ENCODE measurements at places on chromosomes 3 and 15. TPM values are rescaled to one million over a fixed set of nuclear protein-coding genes. Genes with fewer than 3 reads are reported as not detected.

The ERICH6 gene
- total RNA-seq, result not detected

The P3H2 gene
- 11.1 TPM for total RNA-seq

The ITIH4 gene
- total RNA-seq, result 1.6 TPM

The RFTN1 gene
- total RNA-seq, result 57.5 TPM

The ACOX2 gene
- total RNA-seq, result 25.8 TPM

The GOLGA8N gene
- 4.4 TPM for total RNA-seq

The CHRNA5 gene
- 0.14 TPM for total RNA-seq

The PLIN1 gene
- total RNA-seq, result 0.14 TPM

The LRRC31 gene
- total RNA-seq, result not detected

The CAND2 gene
- total RNA-seq, result 3.1 TPM

The JMJD7 gene
- 1.9 TPM for total RNA-seq

The TMEM266 gene
- total RNA-seq, result 0.09 TPM

The KLHL40 gene
- not detected for total RNA-seq

The SYNM gene
- 6.2 TPM for total RNA-seq

The ADCY5 gene
- 0.46 TPM for total RNA-seq

The STARD5 gene
- 11.8 TPM for total RNA-seq

The NAALADL2 gene
- 13.7 TPM for total RNA-seq

The PLSCR5 gene
- not detected for total RNA-seq

The CGNL1 gene
- total RNA-seq, result 0.28 TPM

The SAMD7 gene
- total RNA-seq, result not detected

The ZBTB20 gene
- total RNA-seq, result 12.6 TPM

The CLDN16 gene
- total RNA-seq, result under 0.01 TPM

The COL6A6 gene
- 1.2 TPM for total RNA-seq

The MASP1 gene
- 319 TPM for total RNA-seq

The ITIH1 gene
- total RNA-seq, result 0.18 TPM

The SUCNR1 gene
- 0.37 TPM for total RNA-seq

The MUC4 gene
- total RNA-seq, result under 0.01 TPM

The GOLGA8M gene
- total RNA-seq, result 0.92 TPM

The CD200 gene
- 4.0 TPM for total RNA-seq

The THSD4 gene
- 33.8 TPM for total RNA-seq

The RBMS3 gene
- 157 TPM for total RNA-seq

The MKRN2 gene
- total RNA-seq, result 31.5 TPM

The PRR20G gene
- total RNA-seq, result not detected

The DPPA2 gene
- not detected for total RNA-seq

The SH2D7 gene
- not detected for total RNA-seq

The CIB2 gene
- 2.4 TPM for total RNA-seq

The RNU5B-1 gene
- total RNA-seq, result not detected

The ADIPOQ gene
- total RNA-seq, result not detected

The ZIC1 gene
- not detected for total RNA-seq

The TGM5 gene
- not detected for total RNA-seq

The CORO2B gene
- total RNA-seq, result 5.3 TPM

The CCR9 gene
- not detected for total RNA-seq

The ADAMTS9 gene
- 5.2 TPM for total RNA-seq

The RBPMS2 gene
- total RNA-seq, result not detected

All from smooth muscle cell of bladder (primary cell).